ENCODE measurements at places on chromosomes 16 and 17.

GRCh38 chr16:48537275-48537674 is 72.7 kb downstream of the N4BP1 start:
- no peak for DNase-seq

DNA sequence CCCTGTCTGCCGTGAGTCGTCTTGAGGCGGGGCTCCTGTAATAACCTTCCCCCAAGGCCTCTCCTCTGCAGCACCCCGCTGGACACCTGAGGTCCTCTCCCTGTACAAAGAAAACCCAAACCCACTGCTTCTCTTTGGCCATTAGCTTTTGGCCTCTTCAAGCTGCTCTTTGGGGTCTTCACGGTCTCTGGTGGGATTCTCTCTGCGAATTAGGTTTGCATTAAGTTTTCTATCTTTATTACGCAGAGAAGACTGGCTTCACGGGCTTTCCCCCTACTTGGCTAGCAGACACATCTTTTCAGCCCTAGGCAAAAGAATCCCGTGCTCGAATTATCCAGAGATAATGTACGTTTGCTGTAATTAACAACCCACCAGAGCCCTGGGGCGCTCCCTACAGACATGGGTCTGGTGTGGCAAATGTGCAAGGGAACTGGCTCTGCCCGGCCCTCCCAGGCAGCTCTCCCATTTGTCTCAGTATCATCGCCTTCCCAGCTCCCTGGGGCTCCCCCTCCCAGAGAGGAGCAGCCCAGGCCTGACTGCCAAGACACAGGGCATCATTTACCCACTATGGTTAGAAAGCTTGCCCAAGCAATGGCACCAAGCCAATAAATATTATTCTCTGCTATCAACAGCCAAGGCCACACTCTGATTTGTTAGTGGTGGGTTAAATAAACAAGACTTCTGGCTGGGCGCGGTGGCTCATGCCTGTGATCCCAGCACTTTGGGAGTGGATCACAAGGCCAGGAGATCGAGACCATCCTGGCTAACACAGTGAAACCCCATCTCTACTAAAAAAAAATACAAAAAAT is 24.7 kb upstream of the KLHDC4 start:
- DNase-seq = no peak

GRCh38 chr16:14302031-14302398 is 230.9 kb downstream of the MRTFB start:
- no peak for DNase-seq

GRCh38 chr17:46045639-46046038 is 46.6 kb downstream of the STH start:
- DNase-seq = no peak

DNA sequence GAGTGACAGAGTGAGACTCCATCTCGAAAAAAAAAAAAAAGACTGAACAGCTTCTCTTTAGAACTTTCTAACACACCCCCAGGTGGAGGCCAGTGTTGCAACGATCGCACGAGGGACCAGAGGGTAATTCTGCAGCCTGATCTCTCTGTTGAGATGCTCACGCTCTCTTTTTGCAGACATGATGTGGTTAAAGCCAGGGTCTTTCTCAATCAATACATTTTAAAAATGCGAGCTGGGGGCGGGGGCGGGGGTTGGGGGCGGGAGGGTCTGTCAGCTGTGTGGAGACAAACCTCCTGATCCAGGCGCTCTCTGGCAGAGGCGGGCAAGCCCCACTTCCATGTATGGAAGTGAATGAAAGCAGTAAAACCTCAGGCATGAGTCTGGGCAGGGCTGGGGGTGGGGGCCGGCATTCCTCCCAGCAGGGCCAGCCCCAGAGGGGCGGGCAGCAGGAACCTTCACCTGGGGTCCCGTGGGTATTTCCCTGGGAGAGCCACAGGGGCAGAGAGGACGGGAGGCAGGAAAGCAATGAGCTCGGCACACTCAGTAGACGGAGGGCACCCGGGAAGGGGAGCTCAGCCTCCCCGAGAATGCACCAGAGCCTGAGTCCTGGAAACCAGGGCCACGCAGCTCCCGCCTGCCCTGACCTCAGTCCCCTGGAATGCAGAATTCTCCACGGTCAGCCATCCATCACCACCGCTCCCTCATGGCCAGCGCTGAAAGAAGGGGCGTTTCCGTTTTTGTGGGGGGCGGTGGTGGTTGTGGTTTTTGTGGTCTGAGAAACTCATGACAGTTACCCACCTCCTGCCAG is 28.0 kb downstream of the NXN start:
- no peak for DNase-seq

GRCh38 chr16:85871756-85872155 is 27.2 kb upstream of the IRF8 start:
- DNase-seq = no peak

DNA sequence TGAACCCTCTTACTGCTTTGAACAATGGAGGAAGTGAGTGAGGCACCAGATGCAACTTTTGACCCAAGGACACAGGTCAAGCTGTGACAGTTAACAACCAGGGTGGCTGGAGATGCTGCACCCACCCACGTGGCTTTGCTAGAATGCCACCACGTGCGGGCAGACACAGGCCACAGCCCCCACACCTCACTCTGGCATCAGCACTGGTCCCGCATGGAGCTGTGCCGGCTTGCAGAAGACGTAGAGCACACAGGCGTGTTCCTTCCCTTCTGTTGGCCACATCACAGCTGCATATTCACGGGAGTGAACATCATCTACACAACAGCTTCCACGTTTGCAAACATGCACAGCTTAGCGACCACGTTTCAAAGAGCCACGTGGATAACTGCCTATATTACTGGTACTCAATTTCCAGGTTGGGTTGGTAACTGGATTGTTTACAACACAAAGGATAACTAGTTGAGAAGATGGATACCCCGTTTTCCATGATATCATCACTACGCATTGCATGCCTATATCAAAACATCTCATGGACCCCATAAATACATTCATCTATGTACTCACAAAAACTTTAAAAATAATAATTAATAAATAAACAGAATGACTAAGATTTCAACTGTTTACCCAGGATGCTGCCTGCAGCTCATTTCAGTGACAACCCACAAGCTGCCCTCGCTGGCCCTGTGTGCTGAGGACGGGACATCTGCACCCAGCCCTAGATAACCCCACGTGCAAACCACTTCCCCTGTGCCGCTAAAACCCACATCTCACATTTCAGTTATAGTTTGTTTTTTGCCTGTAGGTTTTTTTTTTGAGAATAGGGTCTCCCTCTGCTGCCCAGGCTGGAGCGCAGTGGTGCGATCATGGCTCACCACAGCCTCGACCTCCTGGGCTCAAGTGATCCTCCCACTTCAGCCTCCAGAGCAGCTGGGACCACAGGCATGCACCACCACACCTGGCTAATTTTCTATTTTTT is 132.0 kb downstream of the ANKRD11 start:
- DNase-seq = no peak

- no peak for DNase-seq
Observed at GRCh38 chr16:88936556-88937205, 40.3 kb downstream of the CBFA2T3 start.

GRCh38 chr16:1572673-1573072 is 39.2 kb downstream of the IFT140 start:
- no peak for DNase-seq

DNA sequence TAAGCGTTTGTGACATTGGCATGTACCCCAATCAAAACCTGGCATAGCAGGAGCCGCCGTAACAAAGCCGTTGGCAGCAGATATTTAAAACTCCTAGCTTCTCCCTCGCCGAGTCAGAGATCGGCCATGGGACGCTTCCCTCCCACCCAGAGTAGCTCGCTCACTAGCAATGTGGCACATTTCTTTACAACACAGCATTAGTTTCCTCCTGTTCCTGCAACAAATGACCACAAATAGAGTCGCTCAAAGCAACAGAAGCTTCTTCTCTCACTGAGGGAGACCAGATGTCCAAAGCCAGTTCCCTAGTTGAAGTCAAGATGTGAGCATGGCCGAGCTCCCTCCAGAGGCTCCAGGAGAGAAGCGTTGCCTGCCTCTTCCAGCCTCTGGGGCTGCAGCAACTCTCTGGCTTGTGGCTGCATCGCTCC is 106.7 kb downstream of the RBFOX3 start:
- no peak for DNase-seq

DNA sequence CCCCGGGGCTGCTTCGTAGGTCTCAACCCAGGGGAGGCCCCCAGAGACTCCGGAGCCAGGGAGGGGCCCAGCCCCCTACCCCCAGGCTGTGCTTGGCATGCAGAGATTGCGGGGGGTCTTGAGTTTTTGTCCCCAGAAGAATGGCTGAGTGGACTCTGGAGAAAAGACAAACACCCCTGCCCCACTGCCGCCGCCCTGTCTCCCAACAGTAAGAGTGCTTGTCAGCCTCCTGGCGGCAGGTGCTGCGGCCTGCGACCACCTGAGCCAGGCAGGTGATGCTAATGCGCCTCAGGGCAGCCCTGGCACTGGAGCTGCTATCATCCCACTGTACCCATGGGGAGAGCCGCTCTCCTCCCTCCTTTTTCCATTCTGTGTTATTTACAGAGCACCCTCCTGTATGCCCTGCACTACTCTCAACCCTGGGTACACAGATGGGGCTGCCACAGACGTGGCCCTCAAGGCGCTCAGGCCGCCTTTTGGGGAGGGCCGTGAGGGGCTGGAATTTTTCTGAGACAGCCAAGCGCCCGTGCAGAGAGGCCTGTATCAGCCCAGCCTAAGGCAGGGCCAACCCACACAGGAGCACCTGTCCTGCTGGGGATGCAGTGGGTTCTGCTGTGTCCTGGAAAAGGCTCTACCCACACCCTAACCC is 2.6 kb upstream of the IL17C start:
- no peak for DNase-seq
